Type B pancreatic cell (in vitro differentiated cells): ENCODE measurements at places on chromosomes 11 and 22. TPM values are rescaled to one million over a fixed set of nuclear protein-coding genes. Genes with fewer than 3 reads are reported as not detected.
A peak's percentile ranks its signal among the peaks of the same experiment; 100 is the strongest.

DNA sequence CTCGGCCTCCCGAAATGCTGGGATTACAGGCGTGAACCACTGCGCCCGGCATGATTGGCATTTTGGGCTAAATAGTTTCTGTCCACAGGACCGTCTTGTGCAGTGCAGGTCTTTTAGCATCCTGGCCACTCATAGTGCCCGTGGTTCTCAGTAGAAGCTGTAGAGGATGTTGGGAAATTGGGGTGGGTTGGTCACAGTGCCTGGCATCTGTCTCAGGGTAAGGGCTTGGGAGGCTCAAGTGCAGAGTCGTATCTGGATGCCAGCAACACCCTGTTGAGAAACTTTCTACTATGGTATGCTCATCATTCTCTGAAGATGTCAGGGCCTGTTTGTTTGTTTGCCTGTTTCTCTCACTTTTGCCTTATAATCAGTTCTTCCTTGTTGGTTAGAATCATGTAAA lies 21.9 kb downstream of the UBE2L3 start:
- no peak for DNase-seq

DNA sequence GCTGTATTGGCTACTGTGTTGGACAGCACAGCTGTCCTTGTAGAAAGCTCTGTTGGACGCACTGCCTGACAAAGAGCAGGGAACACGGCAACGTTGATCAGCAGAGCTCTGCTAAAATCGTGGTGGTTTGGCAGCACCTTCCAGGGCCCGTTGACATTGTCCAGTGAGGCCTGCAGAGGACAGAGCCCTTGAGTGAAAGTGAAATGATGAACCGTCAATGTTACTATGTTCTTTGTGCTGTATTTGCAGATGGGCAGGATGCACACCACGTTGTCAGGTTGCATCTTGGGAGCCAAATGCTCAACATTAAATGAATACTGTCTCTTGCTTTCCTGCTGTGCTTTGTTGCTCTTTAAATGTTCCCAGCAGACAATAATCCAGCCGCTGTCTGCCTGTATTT lies 69.7 kb downstream of the NELL1 start:
- DNase-seq, result no peak

DNA sequence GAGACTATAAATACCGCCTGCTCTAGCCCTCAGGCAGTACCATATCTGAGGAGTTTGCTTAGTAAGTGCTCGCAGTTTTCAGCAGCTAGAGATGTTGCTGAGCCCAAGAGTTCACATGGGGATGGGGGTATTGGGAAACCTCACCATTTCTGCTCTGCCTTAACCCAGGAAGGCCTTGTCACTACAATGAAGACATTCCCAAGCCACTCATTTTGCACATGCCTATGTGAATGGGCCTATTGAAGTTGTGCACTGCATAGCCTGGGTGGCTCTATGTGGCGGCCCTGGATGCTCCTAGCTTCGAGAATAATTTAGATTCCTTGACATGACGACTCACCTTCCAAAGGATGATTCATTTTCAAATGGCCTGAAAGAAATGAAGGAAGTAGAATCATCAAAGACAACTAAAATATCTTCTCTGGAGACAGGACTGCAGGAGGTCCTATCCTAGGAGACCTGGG lies 163.4 kb downstream of the ADAMTS15 start:
- peak; percentile 22 for DNase-seq

- no peak for DNase-seq
Measured at GRCh38 chr11:57325735-57326048, 940 bp upstream of the TNKS1BP1 start.

DNA sequence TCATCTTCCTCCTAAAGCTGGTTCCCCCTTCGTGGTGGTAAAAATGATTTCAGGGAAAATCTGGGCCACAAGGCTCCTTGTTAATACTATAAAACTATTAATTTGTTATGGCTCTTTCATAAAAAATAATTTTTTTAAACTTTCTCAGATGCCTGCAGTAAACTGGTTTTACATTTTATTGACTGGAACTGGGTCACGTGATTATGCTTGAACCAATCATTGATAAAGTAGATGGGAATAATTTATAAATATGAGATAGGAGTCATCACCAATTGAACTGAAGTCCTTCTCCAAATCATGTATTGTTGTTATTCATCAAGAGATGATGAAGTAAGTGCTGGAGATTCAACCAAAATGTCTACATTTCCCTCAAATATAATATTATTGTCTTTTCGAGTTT lies 138.4 kb downstream of the SLC17A6 start:
- no peak for DNase-seq

DNA sequence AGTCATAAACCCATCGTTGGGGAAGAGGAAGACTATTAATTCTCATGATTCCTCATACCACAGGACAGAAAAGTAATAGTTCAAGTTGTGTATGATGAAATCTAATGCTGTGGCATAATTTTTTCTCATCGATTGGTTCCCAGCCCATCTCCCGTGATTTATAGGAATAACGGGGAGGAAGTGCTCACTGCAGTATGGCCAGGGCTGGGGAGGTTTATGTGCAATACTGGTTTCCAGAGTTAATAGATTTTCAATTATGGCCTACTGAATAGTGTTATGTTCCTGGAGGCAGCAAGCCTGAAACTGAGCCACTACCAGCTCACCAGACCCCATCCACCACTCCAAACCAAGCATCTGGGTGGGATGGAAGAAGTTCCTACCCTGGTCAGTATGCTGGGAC lies 147.1 kb upstream of the NCAM1 start:
- DNase-seq, result no peak

- no peak for DNase-seq
Measured at GRCh38 chr11:1823376-1824220, 11.2 kb upstream of the SYT8 start.

- DNase-seq, result no peak
Measured at GRCh38 chr11:85464283-85464682, 162.9 kb downstream of the DLG2 start.

GRCh38 chr11:84140386-84141169 lies 854.4 kb upstream of the CCDC90B start:
- DNase-seq, result no peak

- DNase-seq, result no peak
Measured at GRCh38 chr11:63910675-63911074, 6.3 kb downstream of the RCOR2 start.

DNA sequence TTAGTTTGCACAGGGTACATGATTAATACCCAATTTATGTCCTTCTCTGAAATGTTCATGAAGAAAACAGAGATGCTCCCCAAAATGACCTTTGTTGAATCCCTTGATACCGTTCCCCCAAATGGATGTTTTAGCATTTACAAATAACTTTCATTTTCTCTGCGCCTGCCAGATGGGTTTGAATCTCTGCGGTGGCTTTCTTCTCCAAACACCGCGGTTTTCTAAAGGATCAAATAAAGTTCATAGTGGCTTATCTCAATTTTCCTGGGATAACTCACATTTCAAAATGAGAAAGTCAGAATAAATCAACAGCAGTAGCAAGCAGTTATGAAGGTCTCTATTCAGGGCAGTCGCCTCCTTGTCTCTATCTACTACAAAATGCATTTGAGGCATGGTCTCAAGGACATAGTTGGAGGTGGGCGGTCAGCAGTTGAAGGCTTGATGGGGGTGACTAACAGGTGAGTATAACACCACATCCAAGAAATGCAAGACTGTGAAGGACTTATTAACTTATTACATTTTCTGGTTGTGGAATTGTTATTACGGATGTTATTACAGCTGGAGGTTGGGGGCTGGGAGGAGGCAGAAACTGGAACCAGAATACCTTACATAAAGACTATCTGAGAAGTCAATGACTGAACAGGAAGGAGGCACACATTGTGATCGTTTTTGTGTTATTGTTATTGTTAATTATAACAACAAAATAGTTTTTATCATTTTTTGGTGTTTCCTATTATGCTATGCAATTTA lies 1513.3 kb downstream of the FAM181B start:
- DNase-seq, result no peak

DNA sequence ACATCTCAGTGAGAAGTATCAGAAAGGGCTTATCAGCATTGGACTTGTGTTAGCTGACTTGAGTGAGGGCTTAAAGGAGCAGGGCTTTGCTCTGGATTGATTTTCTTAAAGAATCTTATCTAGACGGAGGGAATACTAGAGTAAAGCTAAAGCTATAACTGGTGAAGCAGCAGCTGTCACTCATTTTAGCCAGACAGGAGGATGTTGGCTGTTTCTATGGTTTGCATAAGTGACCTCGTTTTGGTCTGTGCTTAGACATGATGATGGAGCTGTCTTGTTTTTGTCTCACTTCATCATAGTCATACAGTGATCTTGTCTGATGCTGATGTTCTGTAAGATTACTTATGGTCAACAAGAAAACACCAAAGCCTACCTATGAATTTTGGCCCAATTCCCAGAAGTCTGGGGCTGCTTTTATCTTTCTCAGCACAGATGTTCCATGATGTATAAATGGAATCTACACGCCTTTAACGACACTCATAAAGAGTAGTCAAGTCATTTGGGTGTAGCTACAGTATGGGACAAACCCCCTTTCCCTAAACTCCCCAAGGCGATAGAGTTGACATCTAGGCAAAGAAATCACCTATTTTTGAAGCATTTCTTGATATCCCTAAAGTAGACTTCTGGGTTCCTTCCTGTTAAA lies 77.5 kb upstream of the UCP3 start:
- no peak for DNase-seq

DNA sequence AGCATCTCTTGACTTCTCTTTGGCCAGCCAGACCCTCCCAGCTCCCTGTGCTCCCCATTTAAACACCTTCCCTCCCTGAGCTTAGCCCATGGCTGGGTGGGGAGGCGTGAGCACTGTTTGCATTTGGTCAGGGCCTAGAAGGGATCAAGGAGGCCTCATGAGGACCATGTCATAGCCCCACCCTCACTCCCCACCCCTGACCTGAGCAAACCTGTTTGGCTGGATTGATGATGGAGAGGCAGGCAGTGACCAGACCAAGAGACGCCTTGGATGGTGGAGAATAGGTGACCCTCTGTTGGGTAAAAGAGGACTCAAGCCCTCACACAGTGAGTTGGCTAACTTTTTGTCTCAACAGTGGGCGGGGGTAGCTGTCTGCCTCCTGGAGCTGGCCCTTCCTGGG lies 49.9 kb downstream of the ST3GAL4 start:
- no peak for DNase-seq

GRCh38 chr11:100555931-100556330 lies 131.2 kb upstream of the ARHGAP42 start:
- no peak for DNase-seq

DNA sequence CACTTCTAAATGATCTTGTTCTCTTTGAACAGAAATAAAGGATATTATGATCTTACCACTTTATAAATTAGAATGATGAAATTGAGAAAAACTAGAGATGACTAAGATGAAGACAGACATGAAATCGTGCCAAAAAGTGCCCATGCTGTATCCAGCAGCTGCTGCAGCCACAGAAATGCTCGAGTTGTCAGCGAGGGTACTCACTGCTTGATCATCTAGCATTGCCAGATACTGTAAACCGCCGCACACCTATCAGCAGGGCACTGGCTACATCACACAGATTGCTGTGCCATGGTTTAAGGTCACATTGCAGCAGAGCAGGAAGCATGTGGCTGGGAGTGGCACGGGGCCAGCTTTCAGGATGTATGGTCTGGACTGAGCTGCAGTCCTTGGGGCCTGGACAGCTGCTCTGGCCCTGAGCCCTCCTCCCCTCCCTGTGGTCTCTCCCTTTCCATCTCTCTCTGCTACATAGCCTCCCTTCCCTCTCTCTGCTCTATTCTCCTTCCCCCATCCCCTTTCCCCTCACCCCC lies 51.0 kb upstream of the SEPTIN5 start:
- peak; percentile 65 for DNase-seq

GRCh38 chr11:117204283-117205080 lies 5.3 kb downstream of the TAGLN start:
- no peak for DNase-seq

GRCh38 chr11:114155116-114155515 lies 95.6 kb downstream of the ZBTB16 start:
- no peak for DNase-seq

DNA sequence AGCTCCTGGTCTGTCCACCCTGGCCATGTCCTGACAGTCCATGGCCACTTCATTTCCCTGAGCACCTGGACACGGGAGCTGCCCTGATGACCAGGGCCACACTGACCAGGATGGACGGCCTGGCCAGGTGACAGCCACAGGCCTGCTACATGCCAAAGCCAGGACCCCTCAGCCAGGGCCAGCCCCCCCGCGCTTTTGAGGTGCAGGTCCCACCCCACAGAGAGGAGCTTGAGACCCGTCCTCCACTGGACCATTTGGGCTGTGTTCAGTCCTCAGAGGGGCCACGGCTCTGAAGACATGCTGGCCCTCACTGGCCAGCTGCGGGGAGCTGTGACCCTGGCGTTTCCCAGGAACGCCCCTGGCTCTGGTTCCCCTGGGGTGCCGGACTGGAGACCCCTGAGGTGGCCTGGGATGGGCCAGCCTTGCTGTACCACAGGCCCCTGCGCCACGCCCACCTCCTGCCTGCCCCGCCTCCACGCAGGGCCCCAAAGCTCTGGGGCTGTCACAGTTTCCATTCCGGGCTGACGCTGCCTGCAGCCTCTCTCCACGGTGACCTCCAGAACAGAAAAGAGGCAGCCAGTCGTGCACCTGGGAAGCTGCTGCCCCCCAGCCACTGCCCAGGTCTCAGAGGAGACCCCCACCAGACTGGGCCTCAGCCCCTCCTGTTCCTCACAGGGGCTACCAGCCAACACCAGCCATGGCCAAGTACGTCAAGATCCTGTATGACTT lies 18.2 kb downstream of the EPS8L2 start:
- DNase-seq, result no peak

DNA sequence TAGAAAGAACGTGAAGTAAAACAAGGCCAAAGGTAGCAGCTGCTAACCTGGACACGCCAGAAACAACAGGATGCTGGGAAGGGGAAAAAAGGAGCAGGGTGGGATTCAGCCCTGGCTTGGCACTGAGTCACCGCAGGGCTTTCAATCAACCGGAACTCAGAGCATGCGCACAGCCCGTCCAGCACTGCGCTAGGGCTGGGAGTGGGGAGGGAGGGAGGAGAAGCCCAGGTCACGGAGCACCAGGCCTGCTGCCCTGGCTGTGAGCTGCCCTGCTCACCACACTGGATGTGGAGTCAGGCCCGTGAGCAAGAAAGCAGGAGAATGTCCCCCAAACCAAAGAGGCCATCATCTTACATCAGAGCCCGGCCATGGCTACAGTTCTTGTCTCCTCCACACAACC lies 51.5 kb downstream of the APOL1 start:
- DNase-seq, result no peak

DNA sequence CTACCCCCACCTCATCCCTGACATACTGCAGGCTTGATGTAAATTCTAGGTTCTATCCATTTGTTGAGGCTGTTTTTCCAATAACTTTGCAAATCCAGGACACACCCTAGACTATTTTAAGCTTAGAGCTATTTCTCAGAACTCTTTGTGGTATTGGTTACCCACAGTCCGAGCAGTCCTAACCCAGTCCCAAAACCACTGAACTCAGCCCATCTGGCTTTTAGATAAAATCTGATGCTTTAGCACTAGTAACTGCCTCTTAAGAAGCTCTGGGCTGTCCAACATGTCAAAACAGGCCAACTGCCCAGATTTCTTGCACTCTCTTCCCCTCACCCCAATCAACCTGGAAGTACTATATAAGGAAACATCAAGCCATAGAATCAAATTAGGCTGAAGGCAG lies 344.4 kb upstream of the CADM1 start:
- DNase-seq, result no peak

The LDHAL6A gene
- not detected in 2 replicates for total RNA-seq

The MS4A8 gene
- 2.7 and 2.8 TPM in 2 replicates for total RNA-seq

The SLC6A5 gene
- not detected in 2 replicates for total RNA-seq

The NAALAD2 gene
- 5.8 and 16.9 TPM in 2 replicates for total RNA-seq

The APOBEC3H gene
- 0.63 and 1.1 TPM in 2 replicates for total RNA-seq

The FOLR2 gene
- not detected in 2 replicates for total RNA-seq

The SHANK3 gene
- 6.8 and 13.1 TPM in 2 replicates for total RNA-seq

The OR51B2 gene
- total RNA-seq, result not detected in 2 replicates

The CHRNA10 gene
- 1.5 and 2.9 TPM in 2 replicates for total RNA-seq

The PYGM gene
- total RNA-seq, result 2.0 and 239 TPM in 2 replicates
